GM23338 (cell line): ENCODE measurements at places on chromosomes 4 and X.

- DNase-seq, result no peak
Observed at GRCh38 chr4:3308691-3309090, 15.9 kb downstream of the RGS12 start.

DNA sequence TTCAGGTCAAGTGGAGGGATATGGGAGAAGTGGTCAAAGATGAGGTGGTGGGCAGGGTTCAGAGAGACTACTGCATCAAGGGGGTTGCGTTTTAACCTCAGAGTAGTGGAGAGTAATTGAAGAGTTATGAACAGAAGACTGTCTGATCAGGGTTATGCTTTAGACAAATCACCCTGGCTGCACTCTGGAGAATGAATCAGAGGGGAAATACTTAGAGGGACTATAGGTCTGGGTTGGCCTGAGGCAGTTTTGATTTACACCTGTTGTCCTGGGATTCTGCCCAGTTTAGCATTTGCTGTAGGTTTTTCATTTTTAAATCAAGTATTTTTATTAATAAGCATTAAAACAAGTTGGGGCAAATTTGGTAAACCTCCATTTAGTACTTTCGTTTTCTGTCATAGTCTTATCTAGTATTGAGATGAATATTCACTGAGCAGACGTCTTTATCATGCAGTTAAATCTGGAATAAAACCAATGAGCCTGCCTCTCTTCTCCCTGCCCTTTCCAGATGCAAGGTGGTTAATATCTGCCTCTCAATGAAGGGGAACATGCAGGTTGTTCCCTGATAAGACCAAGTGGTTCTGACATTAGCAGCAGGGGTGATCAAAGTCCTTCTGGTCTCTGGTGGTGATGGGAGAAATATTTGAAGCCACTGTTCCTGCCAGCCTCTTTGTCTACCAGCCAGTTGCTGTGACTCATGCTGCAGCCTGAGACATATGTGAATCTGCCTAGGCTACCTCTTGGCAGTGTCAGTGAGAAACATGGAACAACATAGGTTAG lies 116.0 kb upstream of the RPS6KA3 start:
- no peak for DNase-seq

DNA sequence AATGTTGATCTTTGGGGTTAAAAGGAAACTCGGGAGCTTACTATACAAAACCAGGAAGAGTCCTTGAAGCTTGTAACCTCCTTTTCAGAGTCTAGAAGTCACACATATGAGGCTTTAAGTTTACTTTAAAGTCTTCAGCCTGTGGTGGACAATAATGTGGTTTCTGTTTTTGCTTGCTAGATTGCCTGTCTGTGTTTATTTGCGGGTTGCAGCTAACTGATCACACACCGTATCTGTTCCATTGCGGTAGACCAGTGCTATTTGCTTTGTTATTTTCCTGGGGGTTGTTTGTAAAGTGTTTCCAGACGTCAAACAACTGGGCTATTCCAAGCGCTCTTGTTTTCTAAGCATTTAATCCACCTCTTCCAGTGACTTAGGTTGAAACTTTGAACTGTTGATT lies 143.0 kb upstream of the GYPA start:
- no peak for DNase-seq

GRCh38 chr4:101284546-101284945 lies 62.8 kb downstream of the PPP3CA start:
- DNase-seq, result no peak

DNA sequence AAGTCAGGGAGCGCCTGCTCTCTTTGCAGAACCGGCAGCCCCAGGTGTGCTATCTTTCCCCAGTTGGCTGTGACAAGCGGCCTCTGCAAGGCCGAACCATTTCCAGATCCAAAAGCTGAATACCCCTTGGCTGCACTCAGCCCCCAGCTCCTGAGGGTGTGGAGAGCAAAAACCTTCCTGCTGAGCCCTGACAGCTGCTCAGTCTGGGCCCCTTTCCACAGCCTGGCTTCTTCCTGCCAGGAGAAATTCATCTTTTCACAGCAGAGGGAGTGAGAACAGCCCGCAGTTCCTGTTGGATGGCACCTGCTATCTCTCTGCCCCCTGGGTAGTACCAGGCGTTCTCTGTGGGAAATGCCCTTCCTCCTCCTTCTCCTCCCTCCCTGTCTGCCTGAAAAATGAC lies 78.4 kb downstream of the DRD5 start:
- DNase-seq, result no peak

DNA sequence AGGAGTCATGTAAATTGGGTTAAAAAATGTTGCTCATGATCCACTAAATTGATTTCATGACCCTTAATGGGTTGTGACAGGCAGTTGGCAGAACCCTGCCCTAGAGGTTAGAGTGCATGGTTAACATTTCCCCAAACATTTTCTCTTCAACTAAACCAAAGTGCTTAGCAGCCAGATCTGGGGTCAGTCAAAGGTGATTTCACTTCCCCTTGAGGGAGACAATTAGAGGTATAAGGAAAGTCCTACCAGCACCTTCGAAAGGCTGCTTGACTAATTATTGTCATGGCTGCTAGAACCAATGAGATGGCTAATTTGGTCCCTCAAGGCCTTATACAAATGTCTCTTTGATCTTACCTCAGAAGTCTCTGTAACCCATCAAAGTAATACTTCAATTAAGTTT lies 30.9 kb upstream of the INTS6L start:
- no peak for DNase-seq

- DNase-seq, result no peak
Observed at GRCh38 chr4:68576272-68577125, at the start of gene UGT2B17. TSS of gene UGT2B17 (minus strand) at chr4:68576322. CDS start at chr4:68568484, 7,838 bp downstream.
